ENCODE measurements at places on chromosomes 2 and 18.

GRCh38 chr2:104965900-104966299 lies 72.0 kb upstream of the MRPS9 start:
- no peak for DNase-seq

DNA sequence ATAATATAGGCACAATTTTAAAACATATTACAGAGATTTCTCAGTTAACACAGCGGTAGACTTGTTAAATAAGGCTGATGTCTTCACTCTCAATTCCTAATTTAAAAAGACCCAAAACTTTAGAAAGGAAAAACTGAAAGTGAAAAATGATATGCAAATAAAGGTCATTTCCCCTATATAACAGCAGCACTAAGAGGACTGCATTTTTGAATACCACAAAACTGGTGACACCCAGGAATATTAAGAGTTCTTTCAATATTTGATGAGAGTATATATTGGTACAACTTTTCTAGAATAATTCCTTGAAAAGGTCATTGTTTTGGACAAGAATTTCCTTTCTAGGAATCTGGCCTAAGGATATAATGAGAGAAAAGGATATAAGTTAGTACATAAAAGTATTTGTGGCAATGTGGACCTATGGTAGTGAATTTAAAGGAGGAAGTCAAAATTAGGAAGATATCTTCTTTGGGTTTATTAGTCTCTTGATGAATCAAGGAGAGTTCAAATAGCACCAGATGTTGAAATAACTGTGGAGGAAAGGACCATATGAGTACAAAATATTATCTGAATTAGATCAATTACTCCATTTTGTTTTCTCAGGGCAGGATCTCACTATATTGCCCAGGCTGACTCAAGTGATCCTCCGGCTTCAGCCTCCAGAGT lies 70.3 kb downstream of the TMEM237 start:
- DNase-seq: no peak

DNA sequence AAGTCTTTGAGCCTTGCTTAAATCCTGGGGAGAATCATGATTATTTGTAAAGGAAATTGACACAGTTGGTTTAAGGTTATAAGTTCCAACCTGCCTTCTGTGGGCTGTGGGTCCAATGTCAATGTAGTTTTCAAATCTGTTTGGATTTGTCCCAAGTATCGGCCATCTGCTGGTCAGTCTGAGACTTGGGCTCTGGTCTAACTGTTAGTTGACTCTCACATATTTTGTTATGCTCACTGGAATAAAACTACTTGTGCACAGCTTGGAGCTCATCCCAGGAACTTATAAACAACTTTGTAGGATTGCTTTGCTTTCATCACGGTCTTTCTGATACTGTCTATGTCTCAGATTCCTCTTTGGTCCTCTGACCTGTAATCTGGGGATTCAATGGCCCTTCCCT lies 1026.2 kb upstream of the ZEB2 start:
- DNase-seq: no peak

DNA sequence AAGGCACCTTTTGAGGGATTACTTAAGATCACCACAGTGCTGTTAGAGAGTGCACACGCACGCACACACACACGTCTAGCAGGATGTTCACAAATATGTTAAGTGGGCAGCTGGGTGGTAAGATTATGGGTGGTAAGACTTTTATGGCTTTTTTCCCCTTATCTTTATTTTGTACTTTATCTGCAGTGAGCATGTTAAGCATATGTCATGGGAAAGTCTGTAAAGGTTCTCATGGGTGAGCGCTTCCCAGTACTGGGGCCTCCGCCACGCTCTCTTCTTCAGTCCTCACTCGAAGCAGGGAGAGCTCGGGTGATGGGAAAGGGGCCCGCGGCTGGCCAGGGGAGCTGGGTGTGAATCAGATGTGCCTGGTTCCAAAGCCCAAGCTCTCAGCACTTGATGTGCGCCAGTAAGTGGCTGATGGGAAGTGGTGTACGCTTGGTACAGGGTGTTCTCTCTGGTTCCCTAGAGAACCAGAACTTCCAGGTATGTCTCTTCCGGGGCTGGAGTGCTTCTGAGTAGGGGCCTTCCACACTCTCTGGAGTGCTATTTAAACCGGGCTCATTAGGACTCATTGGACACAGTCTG lies 83.9 kb upstream of the YWHAQ start:
- no peak for DNase-seq

GRCh38 chr2:45176390-45176789 lies 167.1 kb upstream of the SIX2 start:
- no peak for DNase-seq

GRCh38 chr2:34787341-34787740 lies 1188.2 kb upstream of the FAM98A start:
- DNase-seq: no peak

GRCh38 chr2:1478311-1479305 lies 65.3 kb downstream of the TPO start:
- no peak for DNase-seq

DNA sequence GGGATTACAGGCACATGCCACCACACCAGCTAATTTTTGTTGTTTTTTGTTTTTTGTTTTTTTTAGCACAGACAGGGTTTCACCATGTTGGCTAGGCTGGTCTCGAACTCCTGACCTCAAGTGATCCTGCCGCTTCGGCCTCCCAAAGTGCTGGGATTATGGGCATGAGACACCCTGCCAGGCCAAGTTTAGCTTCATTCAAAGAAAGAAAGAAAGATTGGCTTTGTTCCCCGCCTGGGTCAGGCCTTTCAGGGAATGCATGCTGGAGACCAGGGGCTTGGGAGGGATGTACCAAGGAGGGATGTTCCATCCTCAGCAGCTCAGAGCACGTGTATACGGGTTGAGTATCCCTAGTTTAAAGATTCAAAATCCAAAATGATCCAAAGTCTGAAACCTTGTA lies 283.0 kb downstream of the ALPK2 start:
- DNase-seq: no peak

- no peak for DNase-seq
These were observed 81.0 kb upstream of the EPAS1 start for GRCh38 chr2:46216213-46216612.

DNA sequence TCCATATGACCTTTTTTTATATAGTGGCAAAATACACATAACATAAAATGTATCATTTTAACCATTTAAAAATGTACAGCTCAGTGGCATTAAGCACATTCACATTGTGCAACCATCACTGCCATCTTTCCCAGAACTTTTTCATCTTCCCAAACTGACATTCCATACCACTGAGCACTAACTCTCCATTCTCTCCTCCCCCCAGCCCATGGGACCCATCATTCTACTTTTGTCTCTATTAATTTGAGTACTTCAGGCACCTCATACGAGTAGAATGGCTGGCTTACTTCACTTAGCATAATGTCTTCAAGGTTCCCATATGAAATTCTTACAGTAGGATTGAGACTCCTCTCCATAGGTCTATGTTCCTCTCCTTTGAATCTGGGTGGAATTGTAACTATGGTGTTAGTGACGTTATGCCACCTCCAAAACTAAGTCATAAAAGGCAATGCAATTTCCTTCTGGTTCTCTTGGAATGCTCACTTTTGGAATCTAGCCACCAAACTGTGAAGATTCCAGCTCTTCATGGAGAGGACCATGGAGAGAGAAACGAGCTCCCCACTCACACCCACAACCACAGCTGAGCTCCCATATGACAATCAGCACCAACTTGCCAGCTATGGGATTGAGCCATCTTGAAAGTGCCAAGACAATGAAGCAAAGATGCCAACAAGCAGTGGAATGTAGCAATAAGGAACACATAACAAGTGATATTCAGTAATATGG lies 9.8 kb upstream of the DNAJC27 start:
- DNase-seq: no peak

GRCh38 chr2:66441581-66442320 lies 6.8 kb downstream of the MEIS1 start:
- no peak for DNase-seq

DNA sequence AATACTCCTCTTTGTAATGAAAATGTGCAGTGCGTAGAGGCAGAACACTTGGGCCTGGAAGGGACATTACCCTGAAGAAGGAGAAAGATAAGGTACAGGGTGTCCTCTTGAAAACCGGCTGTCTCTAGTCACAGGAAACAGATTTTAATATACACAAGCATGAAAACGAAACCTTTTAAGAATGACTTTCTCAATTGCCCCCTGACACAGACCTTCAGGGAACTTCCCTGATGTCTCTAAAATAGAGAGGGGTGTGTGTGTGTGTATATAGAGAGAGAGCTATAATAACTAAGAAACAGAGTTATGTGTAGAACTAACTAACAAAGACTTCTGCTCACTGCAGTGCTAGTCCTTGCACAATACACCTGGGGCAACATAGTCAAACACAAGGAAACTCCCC lies 780.0 kb downstream of the CNTNAP5 start:
- no peak for DNase-seq

GRCh38 chr2:172900871-172901270 lies 165.2 kb downstream of the RAPGEF4 start:
- no peak for DNase-seq

DNA sequence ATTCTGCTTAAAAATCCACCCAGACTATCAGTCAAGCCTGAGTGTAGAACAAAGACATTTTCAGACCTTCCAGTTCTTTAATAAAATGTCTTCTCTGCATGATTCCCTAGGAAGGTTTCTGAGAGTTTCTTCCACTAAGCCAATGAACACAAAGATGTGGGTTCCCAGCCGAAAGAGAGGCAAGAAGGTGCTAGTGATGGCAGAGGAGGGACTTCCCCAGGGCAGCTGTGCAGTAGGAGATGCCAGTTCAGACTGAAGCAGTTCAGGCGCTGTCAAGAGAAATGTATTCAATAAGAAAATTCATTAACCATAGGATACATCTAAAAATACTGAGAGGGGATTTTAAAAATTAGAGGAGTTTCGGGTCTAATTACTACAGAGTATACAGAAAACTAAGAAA lies 83.3 kb downstream of the RND3 start:
- DNase-seq: no peak

GRCh38 chr18:34633368-34633767 lies 76.7 kb upstream of the DTNA start:
- no peak for DNase-seq

- no peak for DNase-seq
These were observed 932.5 kb upstream of the PIK3C3 start for GRCh38 chr18:41022484-41022883.

DNA sequence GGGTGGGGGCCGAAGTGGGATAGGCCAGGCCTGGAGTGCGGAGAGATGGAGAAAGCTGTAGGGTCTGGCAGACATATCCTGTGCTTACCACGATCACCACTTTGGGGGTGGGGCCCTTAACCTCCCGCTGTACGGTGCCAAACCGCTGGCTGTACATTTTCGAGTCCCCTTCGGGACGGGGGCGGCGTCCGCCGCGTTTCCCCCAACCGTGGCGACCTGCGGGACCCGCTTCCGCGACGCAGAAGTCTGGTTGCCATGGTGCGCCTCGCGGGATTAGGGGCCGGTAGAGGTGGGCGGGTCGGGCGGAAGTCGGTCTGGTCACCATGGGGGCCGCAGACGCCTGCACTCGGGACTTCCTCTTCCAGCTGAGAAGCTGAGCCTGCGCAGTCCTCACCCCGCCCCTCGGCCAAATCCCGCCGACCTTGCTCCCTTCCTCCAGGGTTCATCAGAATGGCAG lies at the start of gene CFAP53:
Gene CFAP53 (minus strand): TSS at position 248 of the 457 bp plus-strand sequence. CDS start 91 bp downstream, at position 157.
- peak; percentile 19 for DNase-seq

GRCh38 chr2:10777111-10777841 lies 35.3 kb downstream of the PDIA6 start:
- no peak for DNase-seq

- no peak for DNase-seq
These were observed 146.1 kb upstream of the ZSWIM2 start for GRCh38 chr2:186995092-186995491.

DNA sequence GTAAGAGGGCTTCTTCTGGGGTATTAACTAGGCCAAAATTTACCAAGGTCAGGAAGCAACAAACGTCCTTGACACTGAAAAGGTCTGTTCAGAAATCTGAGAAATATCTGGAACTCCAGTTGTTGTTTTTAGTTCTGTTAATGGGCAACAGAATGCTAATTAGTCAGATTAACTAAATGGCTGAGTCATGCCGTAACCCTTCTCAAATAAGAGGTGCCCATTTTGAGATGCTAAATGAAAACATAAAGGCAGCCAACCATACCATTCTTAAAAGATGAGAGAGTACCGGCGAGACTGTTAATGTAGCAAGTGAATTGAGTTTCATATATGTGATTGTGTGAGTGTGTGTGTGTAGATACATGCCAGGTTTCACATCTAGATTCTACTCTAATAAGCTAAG lies 147.9 kb upstream of the GAREM1 start:
- DNase-seq: no peak

DNA sequence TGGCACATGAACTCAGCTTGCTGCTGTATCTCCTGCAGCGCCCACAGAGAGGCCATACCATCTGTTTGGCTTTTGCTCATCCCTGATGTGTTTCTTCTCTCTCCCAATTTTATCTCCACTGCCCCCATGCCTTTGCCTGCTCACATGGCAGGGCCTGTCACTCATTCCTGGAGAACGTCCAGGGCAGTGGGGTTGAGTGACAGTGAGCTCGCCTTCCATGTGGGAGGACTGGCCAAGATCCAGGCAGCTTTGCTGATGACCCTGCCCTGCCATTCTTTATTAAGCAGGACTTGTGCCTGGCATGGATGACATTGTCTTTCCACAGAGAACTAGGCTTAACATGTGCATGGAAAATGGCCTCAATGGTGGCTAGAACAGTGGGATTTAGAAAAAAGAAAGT lies 230.5 kb upstream of the THSD7B start:
- no peak for DNase-seq

DNA sequence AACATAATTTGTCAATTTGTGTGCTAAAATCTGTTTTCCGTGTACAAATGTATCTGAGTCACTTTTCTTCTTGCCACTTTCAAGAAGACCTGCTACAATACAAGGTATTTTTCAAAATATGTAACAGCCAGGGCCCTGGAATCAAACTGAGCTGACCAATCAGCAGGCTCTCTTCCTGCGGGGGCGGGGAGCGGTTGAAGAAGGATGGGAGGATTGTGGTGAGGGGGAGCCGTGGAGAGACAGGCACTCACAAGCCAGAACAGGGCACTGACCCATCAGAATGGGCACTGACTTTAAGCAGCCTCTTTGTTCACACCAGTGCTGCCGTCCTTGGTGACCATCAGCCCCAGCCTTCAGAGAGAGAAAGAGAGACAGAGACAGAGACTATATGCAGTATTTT lies 40.6 kb upstream of the CCNYL1 start:
- DNase-seq: no peak

GRCh38 chr2:151762694-151763093 lies 28.4 kb upstream of the NEB start:
- DNase-seq: no peak

- no peak for DNase-seq
These were observed 797.1 kb downstream of the SLC4A3 start for GRCh38 chr2:220424561-220424960.

GRCh38 chr2:188870289-188870688 lies 103.9 kb upstream of the COL3A1 start:
- DNase-seq: no peak

DNA sequence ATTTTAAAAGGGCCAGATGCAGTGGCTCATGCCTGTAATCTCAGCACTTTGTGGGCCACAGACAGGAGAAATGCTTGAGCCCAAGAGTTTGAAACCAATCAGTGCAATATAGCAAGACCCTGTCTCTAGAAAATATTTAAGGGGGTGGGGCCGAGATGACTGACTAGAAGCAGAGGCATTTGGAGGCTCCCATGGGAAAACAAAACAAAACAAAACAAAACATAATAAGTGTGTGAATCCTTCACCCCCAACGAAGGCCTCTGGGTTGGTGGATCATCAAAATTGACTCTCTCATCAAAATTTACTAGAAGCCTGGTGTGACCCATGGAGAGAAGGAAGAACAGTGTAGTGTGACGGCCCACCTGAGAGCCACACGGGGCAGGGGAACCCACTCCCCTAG lies 560.9 kb downstream of the LRP1B start:
- DNase-seq: no peak

All from LNCaP clone FGC (cell line).